ENCODE measurements at places on chromosomes 7 and 10.

DNA sequence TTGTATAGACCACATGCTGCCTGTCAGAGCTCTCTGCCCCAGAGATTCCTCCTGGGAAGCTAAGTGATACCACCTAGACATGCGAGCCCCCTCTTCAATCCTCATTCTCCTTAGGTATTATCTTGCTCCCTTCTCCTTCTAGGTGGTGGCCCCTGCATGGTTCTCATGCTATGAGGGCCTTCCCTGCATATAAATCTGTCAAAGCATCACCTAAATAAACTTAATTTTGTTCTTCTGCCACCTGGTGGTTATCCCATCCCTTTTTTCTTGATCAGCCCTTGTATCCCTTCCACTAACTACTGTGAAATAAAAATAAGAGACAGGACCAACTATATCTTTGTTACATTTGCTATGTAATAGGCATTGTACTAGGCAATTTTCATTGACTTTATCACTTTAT, 242.1 kb downstream of the CDC14C start:
- DNase-seq = no peak

- no peak for DNase-seq
These were observed 185.4 kb downstream of the SEC23IP start for GRCh38 chr10:120077707-120078492.

DNA sequence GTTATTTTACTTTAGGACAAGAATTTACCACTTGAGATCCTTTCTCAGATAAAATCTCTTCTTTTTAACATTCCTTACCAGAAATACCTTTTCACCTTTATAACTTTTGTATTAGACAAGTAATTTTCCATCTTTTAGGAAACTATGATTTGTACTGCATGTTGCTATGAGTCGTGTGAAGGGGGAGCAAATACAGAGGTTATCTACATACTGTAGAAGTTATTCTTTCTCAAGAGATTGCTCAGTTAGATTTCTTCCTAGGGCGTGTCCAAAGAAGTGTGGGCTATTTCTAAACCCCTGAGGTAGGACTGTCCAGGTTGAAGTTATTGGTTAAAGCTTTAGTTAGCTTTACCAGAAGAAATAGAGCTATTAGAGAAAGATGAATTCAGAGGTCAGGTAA, 30.2 kb upstream of the ARHGAP12 start:
- DNase-seq = no peak

GRCh38 chr7:22201186-22201880, 155.6 kb downstream of the RAPGEF5 start:
- no peak for DNase-seq

- DNase-seq = no peak
These were observed 2.7 kb upstream of the TMEM254 start for GRCh38 chr10:80075781-80076180.

GRCh38 chr7:102935450-102936115, 22.8 kb downstream of the LRRC17 start:
- DNase-seq = peak; percentile 17

DNA sequence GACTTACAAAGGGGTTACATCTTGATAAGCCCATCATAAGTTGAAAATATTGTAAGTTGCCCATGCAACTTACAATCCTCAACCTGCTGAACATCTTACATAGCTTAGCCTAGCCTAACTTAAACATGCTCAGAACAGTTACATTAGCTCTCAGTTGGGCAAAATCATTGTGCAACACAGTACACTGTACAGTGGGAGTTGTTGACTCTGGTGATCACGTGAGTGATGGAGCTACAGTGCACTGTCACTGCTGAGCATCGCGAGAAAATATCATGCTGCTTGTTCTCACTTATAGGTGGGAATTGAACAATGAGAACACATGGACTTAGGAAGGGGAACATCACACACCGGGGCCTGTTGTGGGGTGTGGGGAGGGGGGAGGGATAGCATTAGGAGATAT, 214.9 kb upstream of the ZMIZ1 start:
- DNase-seq = no peak

GRCh38 chr10:12321641-12322040, 27.7 kb upstream of the CAMK1D start:
- no peak for DNase-seq

DNA sequence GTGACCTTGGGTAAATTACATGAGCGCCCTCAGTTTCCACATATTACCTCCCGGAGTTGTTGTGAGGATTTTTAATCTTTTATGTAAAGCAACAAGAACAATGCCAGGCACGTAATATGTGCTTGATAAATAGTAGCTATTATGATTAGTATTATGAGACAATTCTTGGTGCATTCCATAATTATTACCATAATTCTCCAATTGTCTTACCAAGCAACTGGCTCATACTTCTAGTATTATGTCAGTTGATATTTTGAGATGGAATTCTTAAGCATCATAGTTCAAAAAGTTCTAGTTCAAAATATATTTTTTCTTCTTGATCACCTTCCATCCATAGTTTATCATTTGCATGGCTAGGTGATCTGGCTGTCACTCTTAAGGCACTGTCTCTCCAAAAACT, 259.0 kb downstream of the BBS9 start:
- DNase-seq = no peak

DNA sequence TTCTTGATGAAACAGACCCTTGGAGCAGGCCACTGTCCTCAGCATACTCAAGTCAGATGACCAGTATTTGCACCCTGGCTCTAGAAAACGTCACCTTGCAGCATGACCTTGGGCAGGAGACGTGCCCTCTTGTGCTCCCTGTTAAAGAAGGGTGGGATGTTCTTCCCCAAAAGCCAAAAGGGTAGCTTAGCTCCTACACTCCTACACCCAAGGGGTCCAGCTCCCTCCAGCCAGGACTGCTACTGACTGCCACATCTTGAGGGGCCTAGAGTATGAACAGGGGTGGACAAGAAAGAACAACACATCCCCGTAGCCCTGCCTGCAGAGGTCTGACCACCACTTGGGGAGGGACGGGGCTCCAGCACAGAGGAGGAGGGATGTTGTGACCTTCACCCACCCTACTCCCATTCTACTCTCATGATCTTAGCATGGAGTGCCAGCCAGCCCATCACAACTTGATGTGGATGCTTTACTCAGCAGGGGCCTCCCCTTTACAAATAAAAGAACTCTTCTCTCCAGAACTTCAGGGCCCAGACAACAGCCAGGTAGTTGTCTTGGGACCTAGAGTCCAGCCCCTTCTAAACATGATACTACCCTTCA, 165.3 kb upstream of the ZMIZ1 start:
- no peak for DNase-seq

DNA sequence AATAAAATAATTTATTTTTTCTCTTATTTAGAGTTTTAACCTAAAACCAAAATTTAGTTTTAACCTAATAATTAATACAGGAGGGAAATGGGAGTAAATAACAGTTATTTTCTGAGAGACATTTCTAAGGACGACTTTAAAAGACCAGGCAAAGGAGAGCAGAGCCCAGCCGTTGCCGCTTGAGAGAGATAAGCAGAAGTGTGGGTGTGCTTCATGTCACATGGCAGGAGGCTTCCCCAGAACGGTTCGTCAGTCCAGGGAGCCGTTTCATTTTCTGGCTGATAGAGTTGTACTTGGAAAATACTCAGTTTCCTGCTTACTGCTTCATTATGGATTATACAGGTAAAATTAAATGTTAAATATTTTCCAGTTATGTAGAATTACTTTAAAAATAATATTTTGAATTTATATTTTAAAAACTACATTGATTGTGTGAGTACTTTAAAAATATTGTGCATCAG, 61.4 kb downstream of the ST7 start:
- DNase-seq = no peak

DNA sequence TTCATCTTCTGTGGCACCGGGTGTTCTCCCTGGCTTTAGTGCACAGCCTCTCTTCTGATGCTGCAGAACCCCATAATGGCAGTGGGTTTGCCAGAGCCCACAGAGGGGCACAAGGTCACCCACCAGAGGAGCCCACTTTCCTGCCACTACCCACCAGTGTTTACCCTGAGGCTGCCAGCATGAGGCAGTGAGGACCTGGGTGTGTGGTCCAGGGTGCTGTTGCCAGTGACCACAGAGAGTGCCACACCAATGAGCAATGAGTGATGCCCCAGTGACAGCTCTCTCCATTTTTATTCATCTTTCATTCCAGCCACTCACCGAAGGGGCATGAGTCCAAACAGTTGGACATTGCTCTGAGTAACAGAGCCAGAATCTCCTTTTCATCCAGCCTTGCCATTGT, 34.8 kb downstream of the MTURN start:
- no peak for DNase-seq

GRCh38 chr10:129194181-129194870, 272.7 kb upstream of the MGMT start:
- DNase-seq = no peak

GRCh38 chr7:100544967-100545359, 6.0 kb downstream of the AGFG2 start:
- peak; percentile 47 for DNase-seq

DNA sequence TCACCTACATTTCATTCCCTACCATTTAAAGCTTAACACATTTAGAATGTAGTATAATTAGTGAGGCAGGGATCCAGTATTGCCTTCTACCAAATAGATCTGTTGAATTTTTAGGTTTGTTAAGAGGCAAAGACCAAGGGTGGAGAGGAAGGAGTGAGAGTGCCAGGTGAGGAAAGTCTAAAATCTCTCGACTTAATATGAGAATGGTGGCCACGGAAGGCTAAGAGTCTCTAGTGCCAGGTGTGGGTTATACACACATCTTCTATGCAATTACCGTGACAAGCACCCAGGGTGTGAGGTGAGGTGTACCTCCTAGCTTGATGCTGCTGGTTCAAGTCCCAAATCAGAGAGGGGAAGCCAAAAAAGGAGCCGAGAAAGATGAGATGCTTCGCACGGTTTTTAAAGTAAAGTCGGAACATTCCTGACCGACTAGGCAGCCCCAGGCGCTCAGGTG, 439 bp downstream of the IQUB start:
- no peak for DNase-seq

DNA sequence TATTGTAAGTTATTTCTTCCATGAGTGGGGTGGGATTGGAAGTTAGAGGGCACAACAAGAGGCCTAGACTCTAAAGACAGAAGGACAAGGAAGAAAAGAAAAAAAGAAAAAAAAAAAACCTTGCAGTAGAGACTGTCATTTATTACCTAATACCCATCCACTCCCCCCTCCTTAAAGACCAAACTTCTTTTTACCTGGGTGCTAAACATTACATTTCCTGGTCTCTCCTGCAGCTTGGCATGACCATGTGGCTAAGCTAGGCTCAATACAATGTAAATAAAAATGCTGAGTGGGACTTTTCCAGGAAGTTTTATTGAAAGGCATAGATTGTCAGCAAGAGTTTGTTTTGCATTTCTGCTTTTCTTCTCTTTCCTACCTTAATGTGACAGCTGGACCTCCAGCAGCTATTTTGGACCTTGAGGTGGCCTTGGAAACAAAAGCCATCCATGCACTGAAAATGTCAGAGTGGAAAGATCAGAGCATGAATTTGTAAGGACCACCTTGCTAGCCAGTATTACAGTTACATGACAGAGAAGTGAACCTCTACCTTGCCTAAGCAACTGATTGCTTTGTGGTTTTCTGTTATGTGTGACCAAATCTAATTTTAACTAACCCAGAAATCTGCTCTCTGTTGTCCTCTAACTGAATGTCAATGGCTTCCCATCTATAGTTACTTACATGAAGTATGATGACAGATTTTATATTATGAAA, 81.3 kb upstream of the SFMBT2 start:
- DNase-seq = no peak

DNA sequence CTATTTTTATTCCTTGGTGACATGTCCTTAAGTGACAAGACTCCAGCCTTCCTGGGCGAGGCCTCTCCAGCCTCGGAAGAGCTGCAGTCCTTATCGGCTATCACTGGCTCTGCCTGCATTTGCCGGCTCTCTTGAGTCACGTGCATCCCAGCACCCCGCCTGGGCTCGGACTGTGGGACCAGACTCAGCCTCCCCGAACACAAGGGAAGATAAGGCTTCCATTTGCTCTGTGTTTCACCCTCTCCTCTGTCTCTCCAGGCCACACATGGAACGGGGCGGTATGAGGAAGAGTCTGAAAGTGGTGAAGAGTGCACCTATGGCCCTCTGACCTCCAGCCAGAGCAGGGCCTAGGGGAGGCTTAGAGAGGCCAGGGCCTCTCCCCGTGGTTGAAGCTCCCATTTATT, 4.7 kb downstream of the GDF2 start:
- no peak for DNase-seq

GRCh38 chr7:148546857-148547256, 43.7 kb upstream of the C7orf33 start:
- DNase-seq = no peak

DNA sequence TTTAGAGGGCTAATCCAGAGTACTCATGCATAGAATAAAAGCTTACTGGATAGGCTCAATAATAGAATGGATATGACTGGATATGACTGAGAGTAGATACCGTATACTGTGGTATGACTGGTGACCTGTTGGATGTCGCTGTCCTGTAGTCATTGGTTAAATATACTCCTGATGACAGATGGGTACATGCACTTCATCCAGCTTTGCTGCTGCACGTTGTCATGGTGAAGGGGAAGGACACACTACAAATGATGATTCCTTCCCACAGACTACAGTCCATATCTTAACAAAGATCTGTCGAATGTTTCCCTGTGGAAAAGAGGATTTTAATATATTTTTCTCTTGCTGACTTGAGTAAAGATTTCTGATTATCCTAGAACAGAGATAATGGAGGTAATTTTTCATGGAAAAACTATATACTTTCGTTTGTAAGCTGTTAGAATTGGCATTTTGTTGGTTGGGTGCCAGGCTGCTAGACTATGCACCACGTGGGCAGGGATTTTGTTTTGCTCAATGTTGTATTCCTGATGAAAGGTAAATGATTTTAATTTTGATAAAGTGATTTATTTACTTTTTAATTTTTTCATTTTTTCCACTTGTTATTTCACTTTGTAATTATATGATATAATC, 97.3 kb downstream of the PPP1R9A start:
- no peak for DNase-seq

- DNase-seq = no peak
These were observed 45.4 kb downstream of the KAT6B start for GRCh38 chr10:74871595-74872382.

DNA sequence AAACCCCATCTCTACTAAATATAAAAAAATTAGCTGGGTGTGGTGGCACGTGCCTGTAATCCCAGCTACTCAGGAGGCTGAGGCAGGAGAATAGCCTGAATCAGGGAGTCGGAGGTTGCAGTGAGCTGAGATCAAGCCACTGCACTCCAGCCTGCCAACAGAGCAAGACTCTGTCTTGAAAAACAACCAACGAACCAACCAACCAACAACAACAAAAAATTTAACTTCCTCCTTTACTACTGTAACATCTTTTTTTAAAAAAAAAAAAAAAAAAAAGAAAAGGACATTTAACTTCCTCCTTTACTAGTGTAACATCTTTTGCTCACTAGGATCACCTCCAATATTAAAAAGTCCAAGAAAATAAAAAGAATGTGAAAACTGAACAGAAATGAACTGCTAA, 92.3 kb upstream of the TMEM168 start:
- no peak for DNase-seq

- peak; percentile 39 for DNase-seq
These were observed 510.1 kb downstream of the ARL4A start for GRCh38 chr7:13197501-13197900.

DNA sequence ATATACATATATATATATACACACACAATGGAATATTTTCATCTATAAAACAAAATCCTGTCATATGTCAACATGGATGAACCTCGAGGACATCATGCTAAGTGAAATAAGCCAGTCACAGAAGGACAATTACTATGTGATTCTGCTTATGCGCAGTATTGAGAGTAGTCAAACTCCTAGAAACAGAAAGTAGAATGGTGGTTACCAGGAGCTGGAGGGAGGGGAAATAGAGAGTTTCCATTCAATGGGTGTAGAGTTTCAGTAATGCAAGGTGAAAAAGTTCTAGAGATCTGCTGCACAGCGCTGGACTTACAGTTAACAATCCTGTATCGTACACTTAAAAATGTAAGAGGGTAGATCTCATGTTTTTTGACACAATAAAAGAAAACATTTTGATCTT, 181.9 kb downstream of the CDCA7L start:
- no peak for DNase-seq

Measured in fibroblast of gingiva (primary cell).